Activated T-cell treated with anti-CD3 and anti-CD28 coated beads, Interleukin-2, amount 50 U/mL, for 4 hours (primary cell): ENCODE measurements at places on chromosomes 13 and 19.
A peak's percentile ranks its signal among the peaks of the same experiment; 100 is the strongest.

GRCh38 chr19:16442386-16443276 is 29.1 kb downstream of the EPS15L1 start:
- no peak for DNase-seq

DNA sequence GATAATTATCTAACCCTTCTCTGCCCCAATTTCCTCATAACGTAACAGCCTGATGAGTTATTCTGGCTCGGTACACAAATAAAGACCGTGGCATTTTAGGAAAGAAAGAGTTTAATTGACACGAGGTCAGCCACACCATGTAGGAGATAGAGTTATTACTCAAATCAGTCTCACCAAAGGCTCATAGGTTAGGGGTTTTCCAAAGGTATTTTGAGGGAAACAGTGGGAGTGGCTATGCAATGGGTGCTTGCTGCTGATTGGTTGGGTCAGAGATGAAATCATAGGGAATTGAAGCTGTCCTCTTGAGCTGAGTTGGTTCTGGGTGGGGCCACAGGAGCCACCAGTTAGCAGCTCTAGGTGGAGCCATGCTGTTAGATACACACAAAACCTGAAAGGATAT is 137.5 kb downstream of the FREM2 start:
- no peak for DNase-seq

- no peak for DNase-seq
These were observed 9.5 kb upstream of the MED26 start for GRCh38 chr19:16637535-16637934.

DNA sequence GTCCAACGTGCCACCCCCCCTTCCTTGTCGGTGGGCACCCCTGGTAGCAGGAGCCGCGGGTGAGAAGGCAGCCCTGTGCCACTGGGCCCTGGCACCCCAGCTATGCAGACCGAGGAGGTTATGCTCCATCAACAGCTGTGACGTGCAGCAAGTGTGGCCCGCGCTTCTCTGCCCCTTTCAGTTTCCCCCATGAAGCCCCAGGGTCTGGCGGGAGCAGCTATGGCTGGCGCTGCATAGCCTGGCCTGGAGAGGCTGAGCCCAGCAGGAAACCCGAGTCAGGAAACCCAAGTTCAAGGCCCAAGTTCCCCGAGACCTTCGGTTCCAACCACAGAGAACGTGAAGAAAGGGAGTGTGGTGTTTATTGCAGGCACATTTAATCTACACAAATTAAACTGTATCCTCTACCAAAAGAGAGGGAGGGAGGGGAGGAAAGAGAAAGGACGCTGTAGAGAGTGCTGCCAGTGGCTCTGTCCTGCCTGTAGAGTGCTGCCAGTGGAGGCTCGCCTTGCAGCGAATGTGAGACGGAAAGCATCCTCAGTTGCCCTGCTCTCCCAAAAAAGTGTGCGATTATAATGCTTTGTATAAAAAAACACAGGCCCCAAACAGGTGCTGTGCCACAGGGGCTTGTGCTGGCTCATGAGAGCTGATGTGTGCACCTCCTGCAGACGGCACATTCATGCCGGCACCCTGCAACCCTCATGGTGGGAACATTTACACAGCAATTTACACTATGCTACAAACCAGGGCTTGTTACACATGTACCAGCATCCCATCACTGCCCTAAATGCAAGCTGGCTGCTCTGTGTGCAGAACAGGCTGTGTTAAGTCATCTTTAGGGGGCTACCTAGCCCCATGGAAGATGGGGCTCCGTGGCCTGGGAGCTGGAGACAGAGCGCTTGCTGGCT is 16.3 kb downstream of the POP4 start:
- peak; percentile 16 for DNase-seq

GRCh38 chr19:11673608-11674041 is 65.1 kb downstream of the ZNF823 start:
- DNase-seq = no peak

GRCh38 chr19:7188698-7189629 is 105.2 kb downstream of the INSR start:
- no peak for DNase-seq

- no peak for DNase-seq
These were observed 92.7 kb downstream of the SUCLA2 start for GRCh38 chr13:47908197-47908902.

GRCh38 chr19:29537181-29537580 is 11.4 kb downstream of the VSTM2B start:
- DNase-seq = no peak

DNA sequence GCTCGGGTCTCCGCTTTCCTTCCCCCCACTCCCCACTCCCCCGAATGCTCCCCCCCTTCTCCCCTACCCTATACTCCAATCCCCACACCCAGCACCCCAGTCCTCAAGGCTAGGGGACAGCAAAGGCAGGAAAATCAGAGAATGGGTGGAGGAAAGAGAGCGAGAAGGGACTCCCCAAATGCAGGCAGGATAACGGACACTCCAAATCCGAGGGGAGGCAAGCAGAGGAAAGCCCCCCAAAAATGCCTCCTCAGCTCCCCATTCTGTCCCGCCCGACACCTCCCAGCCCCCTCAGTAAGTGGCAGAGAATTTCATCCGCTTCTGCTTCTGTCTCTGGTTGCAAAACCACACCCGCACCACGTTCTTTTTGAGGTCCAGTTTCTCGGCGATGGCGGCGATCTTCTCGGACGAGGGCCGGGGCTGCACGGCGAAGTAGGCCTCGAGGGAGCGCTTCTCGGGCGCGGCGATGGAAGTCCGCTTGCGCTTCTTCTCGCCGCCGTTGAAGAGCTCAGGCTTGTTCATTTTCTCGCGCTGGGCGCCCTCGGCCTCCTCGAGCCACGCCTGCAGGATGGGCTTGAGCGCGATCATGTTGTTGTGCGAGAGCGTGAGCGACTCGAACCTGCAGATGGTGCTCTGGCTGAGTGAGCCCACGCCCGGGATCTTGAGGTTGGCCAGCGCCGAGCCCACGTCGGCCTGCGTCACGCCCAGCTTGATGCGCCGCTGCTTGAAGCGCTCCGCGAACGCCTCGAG is 2.1 kb downstream of the POU4F1 start:
- no peak for DNase-seq

- DNase-seq = no peak
These were observed 977.0 kb upstream of the SLC10A2 start for GRCh38 chr13:104043184-104043583.

DNA sequence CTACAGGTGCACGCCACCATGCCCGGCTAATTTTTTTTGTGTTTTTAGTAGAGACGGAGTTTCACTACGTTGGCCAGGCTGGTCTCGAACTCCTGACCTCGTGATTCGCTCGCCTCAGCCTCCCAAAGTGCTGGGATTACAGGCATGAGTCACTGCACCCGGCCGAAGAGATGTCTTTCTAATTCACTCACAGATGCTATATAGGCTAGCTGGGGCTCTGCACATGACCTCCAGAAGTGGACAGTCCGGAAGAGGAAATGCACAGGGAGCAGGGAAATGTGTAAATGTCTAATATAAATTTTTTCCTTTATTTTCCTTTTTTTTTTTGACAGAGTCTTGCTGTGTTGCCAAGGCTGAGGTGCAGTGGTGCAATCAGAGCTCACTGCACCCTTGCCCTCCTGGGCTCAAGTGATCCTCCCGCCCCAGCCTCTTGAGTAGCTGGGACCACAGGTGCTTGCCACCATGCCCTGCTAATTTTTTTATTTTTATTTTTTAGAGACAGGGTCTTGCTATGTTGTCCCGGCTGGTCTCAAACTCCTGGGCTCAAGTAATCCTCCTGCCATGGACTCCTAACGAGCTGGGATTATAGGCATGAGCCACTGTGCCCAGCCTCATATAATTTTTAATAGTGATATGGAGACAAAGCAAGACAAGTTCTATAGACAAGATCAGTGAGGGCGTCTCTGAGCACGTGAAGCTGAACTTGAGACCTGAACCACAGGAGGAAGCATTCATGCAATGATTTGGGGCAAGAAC is 8.4 kb downstream of the GIPC1 start:
- no peak for DNase-seq

DNA sequence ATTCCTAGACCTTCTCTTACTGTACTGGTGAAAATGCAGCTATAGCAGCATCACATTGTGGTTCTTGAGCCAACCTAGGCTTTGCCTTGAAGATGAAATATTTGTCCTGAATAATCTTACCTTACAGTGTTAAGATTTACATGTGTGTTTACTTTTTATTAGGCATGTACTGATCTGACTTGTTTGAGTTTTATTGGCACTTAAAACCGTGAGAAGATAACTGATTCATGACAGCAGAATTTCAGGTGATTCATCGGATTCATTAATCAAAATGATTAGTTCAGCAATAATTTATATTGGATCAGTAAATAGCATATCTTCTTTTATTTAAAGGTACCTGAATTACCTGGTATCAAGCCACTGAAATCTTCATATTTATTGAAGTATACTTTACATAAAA is 296.3 kb downstream of the KLF5 start:
- DNase-seq = no peak

DNA sequence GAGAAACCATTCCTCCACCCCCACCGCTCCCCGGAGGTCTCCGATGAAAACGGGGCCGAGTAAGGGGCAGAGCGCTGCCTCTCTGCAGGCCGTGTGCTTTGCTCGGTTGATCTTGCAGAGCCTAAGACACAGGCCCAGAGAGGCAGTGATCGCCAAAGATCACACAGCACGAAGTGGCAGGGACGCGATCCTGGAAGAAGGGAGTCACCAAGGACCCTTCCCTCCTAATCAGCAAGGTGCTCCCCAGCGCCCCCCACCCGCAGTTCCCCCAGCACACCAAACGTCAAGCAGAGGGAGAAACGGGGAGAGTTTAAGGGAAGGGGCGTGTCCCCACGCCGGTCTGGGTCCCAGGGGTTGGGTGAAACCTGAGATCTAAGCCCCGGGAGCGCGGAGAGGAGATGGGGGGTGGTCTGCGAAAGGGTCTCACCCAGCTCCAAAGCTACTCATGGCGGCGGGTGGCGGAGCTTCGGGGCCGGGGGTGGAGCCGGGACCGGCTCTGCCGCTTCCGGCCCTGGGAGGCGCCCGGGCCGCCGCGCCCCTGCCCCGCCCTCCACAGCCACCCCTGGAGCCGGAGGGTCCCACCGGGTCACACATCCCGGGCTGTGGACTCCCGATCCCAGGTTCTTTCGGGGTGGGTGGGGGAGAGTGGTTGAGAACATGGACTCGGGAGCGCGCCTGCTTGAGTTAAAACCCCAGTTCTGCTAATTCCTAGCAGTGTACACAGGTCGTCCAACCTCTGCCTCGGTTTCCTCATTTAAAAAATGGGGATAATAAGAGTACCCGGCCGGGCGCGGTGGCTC is at the start of gene EML2:
EML2 (minus strand) TSS at position 468 of the 800 bp plus-strand sequence; CDS start at position 447, 21 bp downstream.
- peak; percentile 37 for DNase-seq

- DNase-seq = no peak
These were observed 14.2 kb downstream of the ZAR1L start for GRCh38 chr13:32300920-32301319.

- DNase-seq = no peak
These were observed 69.1 kb downstream of the CAB39L start for GRCh38 chr13:49374585-49375290.

DNA sequence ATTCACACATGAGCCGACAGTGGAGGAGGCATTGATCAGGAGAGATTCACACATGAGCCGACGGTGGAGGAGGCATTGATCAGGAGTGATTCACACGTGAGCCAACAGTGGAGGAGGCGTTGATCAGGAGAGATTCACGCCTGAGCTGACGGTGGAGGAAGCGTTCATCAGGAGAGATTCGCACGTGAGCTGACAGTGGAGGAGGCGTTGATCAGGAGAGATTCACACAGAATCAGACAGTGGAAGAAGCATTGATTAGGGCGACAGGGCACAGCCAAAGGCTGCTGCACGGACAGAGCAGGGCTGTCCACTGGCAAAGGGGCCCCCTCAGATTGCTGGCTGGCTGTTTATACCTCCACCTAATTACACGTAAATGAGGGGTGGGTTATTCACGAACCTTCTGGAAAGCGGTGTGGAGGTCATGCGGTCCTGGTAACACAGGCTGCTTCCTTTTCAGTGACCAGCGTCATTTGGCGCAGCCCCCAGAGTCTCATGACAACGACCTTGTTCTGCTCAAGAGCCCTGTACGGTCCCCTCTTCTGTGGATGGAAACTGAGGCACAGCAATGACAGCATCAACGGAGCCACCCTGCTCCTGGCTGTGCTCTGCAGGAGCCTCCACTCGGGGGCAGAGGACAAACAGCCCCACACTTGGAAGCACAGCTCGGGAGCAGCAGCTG is 50.6 kb upstream of the GAS6 start:
- DNase-seq = no peak
